ENCODE measurements at places on chromosomes 2 and 18.

DNA sequence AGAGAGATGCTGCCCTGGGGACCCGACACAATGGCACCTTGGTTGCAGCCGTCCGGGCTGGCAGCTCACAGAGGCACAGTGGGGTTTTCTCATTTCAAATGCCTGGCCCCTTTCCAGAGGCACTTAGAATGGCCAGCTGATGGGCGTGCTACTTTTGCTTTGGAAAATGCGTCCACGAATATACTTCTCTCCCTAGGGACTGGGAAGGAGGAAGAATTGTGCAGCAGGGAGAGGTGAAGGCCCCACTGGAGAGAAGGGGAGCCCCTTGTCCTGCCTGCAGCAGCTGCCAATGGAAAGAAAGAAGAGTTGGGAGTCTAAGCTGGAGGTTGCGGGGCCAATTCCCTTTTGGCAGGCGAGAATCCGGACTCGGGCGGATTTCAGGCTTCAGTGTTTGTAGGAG lies 1.1 kb upstream of the MAL start:
- DNase-seq = no peak

GRCh38 chr2:240256704-240257637 lies 116.5 kb upstream of the OTOS start:
- no peak for DNase-seq

DNA sequence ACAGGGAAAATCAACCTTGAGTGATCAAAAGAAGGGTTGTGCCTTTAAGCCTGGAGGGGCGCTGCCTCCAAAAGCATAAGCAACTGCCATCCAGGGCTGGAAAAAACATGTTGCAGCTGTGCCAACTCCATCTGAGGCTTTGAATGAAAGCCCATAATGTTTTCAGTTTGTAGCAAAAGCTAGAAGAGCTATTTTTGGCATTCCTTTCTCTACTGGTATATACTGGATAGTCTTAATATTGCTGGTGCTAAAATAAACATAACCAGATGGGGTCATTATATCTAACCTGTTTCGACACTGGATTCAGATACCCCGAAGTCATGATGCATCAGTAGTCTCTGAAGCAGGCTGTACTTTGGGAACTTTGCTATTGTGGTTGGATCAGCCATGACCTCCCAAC lies 25.1 kb downstream of the ANXA4 start:
- peak; percentile 25 for DNase-seq

DNA sequence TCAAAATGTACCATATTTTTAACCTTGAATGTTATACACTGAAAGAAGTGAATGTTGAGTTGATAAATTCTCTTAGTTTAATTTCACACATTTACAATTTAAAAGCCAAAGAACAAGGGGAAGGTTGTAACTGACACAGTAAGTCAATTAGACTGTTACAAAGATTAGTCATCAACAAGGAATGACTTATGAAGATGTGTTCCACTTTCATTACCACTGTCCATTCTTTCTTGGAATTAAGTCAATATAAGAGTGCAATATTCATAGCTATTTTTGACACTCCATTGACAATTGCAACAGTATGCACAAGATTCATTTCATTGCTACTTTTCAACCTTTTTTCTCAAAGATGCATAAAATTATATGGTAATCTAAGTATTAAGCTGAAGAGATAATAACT lies 291.3 kb downstream of the RIT2 start:
- DNase-seq = no peak

DNA sequence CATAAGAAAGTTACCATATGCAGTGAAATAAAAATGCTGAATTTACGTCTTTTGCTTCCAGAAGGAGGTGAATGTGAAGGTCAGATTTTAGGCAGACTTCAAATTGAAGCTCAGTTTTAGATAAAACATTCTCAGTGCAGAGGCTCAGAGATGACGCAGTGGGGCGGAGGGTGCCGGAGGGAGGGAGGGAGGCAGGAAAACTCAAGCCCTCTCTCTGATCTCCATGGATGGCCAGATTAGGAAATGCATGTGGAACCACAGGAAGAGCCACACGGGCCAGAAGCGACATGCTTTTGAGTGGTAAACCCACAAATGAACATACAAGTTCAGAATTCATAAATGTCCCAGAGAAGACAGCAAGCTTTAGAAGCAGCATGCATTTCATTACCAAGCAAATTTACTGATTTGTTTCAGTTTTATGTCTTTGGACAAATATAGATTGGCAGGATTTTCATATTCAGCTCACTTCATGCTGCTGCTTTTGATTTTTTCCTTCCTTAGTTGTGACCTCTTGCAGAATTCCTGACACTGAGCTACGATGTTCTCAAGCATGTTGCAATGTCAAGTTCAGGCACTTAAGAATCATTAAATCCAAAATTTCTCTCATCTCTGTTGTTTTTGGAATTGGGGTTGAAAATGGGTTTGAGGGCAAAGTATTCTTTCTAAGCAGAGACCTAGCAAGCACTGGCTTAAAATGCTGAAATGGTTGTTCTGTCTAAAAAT lies 29.7 kb upstream of the APCDD1 start:
- no peak for DNase-seq

DNA sequence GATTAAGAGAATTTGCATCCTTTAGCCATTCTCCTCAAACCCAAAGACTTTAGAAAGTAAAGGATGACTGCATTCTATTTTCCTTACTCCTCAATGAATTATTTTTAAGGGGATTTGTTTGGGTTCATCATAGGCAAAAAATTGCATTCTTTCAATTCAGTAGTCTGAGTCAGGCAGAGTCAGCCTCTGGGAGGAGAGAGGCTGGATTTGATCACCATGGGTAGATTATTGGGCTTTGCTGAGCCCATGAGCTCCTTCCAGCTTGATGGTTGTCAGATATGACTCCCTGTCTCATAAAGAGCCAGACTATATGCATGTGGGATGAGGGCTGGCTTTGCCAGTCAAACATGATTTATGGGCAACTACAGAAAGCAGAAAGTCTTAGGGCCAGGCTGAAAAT lies 101.2 kb downstream of the KCNS3 start:
- DNase-seq = peak; percentile 40

GRCh38 chr2:218290316-218291261 lies 1.7 kb downstream of the TMBIM1 start:
- no peak for DNase-seq

DNA sequence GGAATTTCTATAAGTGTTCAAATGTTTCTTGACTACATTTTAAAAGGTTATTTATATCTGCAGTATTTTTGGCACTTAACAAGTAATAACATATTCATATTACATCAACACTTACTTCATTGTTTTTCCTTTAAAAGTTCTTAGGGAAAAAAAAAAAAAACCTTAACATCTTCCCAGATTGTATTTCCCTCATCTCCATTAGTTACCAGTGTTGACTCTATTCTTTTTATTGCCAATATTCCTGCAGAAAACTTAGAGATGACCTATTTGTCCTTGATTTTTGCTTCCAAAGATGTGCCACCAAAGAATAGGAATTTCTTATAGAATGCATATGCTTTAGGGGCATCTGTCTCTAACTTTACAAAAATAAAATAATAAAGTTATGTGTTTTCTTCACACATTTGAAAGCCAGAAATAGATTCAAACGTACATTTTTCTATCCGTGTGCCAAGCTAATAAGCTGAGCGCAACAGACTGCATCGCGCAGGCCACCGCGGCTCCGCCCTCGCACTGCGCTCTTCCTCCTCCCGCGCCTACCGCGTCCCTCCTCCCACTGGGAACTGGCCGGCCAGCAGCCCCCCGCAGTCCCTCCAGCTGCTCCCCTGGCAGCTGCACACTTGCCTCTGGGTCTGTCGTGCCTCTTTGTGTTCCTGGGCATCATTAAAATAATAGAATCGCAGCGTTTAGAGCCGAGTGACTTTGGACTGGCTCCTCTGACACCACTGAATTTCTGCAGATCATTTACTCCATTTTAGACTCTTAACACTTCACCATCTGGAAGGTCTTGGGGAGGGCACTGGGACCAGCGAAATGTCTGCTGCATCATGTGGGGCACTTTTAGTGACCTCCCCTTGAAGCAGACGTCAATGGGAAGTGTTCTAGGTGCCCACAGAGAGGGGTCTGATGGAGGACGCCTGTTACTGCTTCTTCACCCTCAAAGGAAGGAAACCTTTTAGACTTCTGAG lies 21.2 kb upstream of the NAB1 start:
- no peak for DNase-seq
